ENCODE measurements at places on chromosomes 1 and 21.

GRCh38 chr1:3501856-3502640 is 47.6 kb downstream of the ARHGEF16 start:
- no peaks in the 10 kb centered on the region for H3K27me3 ChIP-seq
- no peak for DNase-seq
- peaks cover 2% of the 10 kb centered on the region for H3K36me3 ChIP-seq
- no peak overlapping the region for H3K27ac ChIP-seq
- no peak overlapping the region for H3K4me3 ChIP-seq

DNA sequence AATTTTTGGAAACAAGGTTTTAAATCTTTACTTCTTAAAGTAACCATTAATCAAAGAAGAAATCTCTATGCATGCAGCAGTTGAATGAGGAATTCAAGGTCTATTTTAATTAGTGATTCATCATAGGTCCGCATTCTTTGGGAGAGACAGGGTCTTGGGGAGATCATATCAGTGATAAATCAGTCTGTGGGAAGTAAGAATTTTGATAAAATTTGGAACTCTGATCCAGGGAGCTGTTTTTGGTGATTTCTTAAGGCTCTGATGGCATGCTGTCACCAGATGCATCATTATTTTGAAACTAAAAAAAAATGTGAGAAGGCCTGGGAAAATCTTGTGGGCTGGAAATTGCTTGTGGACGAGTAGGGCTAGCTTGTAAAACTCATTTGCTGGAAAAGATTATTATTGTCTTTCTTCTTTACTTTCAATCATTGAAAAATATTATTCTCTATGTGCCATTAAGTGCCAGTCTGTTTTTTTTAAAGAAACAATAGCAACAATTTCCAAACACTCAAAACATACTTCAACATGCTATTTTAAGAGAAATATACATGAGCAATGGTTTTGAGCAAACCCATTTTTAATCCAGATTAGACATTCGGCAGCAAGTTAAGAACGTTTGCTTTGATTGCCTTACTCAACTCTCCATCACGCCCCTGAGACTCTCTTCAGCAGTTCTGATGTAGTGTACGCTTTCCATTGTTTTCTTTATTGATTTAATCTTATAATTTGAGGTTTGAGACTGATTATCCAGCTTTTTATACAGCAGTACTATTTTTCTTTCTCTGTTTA is 62.6 kb downstream of the ZBTB18 start:
- H3K27ac ChIP-seq = no peak overlapping the region
- H3K36me3 ChIP-seq = no peaks in the 10 kb centered on the region
- H3K4me3 ChIP-seq = no peak overlapping the region
- DNase-seq = no peak
- H3K4me1 ChIP-seq = no peaks in the 10 kb centered on the region

DNA sequence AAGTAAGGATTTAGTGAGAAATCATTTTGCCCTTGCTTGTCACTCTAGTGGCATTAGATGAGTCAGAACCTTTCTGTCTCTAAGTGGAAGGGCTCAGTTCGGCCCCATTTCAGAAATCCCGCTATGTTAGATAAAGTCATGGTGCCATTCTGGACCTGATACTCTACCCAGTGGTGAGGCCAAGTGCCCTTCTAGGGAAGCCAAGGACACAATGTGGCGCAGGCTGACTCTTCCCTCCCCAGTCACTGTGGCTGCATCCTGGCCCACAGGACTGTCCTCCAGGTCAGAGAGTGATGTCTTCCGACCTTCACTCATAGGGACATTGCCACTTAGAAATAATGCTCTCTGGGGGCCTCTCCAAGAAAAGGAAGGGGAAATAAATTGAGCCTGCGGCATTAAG is 48.3 kb upstream of the MTR start:
- H3K27me3 ChIP-seq = peaks cover 64% of the 10 kb centered on the region
- H3K4me1 ChIP-seq = no peaks in the 10 kb centered on the region
- H3K27ac ChIP-seq = no peak overlapping the region
- DNase-seq = no peak

DNA sequence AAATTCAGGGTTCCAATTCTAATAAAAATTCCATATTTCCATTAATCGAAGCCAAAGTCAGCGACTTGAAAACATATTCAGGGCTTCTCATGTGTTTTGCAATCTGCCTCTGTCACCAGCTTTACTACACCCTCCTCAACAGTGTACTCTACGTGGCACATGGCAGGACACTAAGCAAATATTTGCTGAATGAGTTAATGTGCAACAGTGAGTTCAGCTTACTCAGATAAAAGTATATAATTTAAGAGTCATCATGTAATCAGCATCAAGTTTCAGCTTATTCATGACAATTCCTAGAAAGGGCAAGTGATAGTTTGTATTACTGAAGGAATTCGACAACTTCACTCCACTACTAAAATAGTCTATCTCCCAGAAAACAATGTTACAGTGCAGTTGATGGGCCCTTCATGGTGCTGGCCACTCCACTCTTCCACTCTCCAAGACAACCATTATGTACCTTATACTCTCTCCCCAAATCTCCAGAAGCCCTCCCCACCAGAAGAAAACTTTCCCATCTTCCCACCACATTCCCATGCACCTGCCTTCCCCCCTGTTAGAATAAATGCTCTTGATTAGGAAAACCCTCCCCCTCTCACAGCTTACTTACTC is 97.3 kb downstream of the TTLL7 start:
- H3K36me3 ChIP-seq = no peaks in the 10 kb centered on the region
- no peak for DNase-seq
- no peak overlapping the region for H3K27ac ChIP-seq

DNA sequence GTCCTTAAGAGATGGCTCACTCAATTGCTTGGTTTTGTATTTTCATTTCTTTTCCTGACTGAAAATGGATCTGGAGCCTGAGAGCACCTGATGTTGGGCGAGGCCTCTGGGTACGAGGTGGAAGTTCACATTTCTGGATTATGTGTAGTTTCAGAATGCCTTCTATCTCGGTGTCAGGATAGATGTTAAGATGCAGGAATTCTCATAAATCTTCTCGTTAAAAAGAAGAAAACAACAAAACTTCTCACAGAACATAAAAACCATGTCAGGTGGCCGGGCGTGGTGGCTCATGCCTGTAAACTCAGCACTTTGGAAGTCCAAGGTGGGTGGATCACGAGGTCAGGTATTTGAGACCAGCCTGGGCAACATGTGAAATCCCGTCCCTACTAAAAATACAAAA is 101.8 kb downstream of the RHOU start:
- DNase-seq = no peak
- no peaks in the 10 kb centered on the region for H3K36me3 ChIP-seq
- H3K27me3 ChIP-seq = peaks cover 9% of the 10 kb centered on the region
- H3K4me1 ChIP-seq = peaks cover 1% of the 10 kb centered on the region
- H3K27ac ChIP-seq = no peak overlapping the region

DNA sequence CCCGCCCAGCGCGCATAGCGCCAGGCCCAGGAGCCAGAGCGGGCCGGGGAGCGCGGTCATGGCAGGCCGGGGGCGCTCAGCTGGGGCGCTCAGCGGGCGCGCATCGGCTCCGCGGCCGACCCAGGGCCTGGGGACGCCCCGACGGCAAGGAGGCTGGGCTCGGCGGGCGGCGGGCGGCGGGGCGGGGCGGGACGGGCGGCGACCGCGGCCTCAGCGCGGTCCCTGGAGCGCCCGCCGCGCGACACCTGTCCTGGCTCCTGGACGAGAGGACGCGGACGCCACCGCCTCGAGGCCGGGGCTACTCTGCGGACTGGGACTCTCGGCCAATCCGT is 273 bp downstream of the BMP8B start:
- no peaks in the 10 kb centered on the region for H3K36me3 ChIP-seq
- DNase-seq = no peak
- H3K27me3 ChIP-seq = peaks cover 17% of the 10 kb centered on the region
- peaks cover 9% of the 10 kb centered on the region for H3K4me1 ChIP-seq
- H3K4me3 ChIP-seq = no peak overlapping the region

GRCh38 chr1:116711263-116711840 is 42.9 kb upstream of the CD2 start:
- H3K36me3 ChIP-seq = no peaks in the 10 kb centered on the region
- no peak overlapping the region for H3K27ac ChIP-seq
- DNase-seq = no peak
- peaks cover 44% of the 10 kb centered on the region for H3K27me3 ChIP-seq

DNA sequence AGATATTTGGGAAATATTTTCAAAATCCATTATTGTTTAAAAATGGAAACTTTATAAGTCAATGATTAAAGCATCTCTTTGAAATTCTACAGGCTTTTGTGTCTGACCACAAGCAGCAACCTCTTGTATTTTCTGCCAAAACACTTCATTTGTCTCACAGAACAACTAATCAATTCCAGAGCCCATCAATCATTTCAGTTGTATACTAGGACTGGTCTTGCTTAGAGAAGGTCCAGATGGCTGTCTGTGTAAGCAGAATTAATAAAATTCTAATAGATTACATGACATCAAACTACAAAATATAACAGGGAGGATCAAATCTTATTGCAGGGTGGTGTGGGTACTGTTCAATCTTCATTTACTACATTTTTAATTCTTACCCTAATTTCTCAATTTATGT is 76.4 kb downstream of the ACBD6 start:
- peaks cover 11% of the 10 kb centered on the region for H3K4me1 ChIP-seq
- peaks cover 2% of the 10 kb centered on the region for H3K36me3 ChIP-seq
- H3K4me3 ChIP-seq = no peak overlapping the region
- H3K27me3 ChIP-seq = no peaks in the 10 kb centered on the region
